H1 (cell line): ENCODE measurements at places on chromosomes 3 and 15.

DNA sequence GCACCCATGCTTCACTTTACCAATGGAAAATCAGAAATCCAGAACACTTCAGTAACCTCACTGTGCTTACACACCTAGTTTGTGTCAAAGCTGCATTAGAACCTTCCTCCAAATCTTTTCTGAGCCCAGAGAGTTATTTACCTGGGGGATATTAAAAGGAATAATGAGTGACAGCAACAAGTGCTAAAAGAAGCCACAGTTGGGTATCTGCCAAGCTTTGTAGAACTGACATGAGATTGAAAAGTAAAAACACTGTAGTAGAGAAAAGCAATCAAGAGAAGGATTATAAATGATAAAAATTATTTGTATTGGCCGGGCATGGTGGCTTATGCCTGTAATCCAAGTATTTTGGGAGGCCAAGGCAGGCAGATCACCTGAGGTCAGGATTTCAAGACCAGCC, 8.8 kb upstream of the TBC1D23 start:
- no peak for DNase-seq

DNA sequence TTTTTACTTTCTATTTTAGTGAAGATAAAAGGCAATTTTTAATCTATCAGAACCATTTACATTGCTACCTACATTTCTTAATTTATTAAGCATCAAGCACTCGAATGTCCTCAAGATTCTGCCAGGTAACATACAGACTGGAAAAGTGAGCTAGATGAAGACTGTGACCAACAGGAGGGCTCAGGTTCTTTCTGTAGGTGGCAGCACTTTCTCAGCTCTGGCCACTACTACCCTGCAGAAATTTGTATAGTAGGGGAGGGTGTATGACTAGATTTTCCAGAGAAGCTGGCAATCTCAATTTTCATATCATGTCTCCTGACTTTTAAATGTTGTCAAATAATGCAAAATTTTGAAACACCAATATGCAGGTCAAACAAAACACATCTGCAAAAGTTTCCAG, 165.0 kb upstream of the SUCLG2 start:
- no peak for DNase-seq

DNA sequence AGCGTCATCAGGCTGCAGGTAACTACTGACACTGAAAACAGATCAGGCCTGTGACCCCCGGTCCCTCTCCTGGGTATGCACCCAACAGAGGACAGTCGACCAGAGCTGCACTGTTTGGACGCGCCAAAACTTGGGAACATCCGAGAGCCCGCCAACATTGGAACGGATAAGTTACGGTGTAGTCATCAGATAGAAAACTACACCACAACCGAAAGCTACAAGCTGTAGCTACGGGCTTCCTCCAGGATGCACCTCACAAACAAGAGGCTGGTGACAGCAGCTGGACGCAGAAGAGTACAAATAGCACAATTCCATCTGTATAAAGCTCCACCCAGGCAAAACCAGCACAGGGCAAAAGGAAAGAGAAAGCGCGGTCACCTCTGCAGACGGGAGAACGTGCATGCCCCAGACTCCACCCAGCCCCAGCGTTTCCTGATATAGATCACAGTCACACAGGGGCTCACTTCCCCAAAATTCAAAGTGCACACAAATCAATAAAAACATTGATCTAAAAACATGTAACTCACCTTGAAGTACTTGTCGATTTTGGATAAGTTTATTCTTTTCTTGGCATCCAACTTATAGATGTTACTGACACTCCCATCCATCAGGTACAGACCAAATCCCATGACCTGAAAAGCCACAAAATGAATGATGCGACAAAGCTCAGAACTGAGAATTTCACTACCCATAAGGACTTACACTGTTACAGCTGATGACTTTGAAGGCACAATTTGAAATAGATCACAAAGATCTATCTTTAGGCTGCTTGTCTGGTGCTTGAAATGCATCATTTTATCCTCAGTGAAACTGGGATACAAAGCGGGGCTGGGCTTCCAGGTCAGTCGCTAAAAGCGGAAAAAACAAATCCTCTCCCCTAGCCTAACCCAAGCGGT, 43.3 kb downstream of the CYFIP1 start:
- DNase-seq: no peak

GRCh38 chr3:72768936-72769335, 79.3 kb downstream of the SHQ1 start:
- DNase-seq: no peak

- DNase-seq: no peak
These were observed 11.5 kb upstream of the CHAC1 start for GRCh38 chr15:40941528-40942336.
